ENCODE measurements at places on chromosomes 3 and 15.

GRCh38 chr3:127622772-127623576, 6.0 kb upstream of the PODXL2 start:
- DNase-seq, result no peak

GRCh38 chr3:117955196-117955595, 1079.5 kb downstream of the IGSF11 start:
- DNase-seq, result no peak

DNA sequence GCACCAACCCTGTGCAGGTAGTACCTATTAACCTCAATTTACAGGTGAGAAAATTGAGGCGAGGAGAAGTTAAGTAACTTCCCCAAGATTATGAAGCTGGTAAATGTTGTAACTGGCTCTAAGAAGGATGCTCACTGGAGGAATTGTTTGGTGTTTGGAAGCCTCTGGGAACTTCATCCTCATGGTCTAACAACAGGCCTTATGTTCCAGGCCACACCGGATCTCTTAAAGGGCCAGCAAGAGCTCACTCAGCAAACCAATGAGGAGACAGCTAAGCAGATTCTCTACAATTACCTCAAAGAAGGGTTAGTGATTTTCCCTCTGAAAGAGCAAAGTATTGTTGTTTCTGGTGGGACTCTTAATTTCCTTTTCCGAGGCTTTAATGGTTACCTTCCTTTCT, 63.9 kb downstream of the CGNL1 start:
- no peak for DNase-seq

DNA sequence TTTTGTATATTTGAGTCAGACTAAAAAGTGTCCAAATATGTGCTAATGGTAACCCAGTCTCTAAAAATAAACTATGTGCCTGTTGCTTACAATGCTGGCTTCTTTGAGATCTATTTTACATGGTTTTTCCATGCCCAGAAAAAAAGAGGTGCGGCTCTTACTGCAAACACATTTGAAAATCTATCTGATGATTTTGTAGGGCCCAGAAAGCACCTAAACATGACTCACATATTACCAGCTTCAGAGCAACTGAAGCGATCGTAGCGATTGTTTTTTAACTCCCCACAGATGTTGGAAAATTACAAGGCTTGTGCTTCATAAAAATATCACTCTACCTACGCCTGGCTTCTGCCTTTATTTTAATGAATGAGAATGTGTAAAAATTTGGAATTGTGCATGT, 53.5 kb downstream of the SUCNR1 start:
- DNase-seq, result no peak

- no peak for DNase-seq
Observed at GRCh38 chr3:100614941-100615340, 5.5 kb downstream of the ADGRG7 start.

DNA sequence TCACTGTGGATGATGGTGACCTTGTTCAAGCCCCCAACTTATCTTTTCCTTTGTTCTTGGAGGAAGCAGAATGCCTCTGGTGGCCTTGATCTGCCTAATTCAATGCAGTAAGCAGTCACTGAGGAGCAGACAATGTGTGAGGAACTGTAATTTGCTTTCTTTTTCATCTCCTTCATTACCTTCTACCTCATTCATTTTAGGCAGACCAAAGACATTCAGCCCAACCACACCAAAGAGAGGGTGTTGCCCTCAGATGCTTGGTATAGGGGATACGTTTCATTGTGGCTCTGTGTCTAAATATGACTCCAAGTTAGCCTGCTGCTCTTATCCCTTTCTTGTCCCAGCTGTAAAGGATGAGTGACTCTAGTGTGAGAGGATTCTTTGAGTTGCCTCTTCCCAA, 15.3 kb downstream of the EXOSC7 start:
- no peak for DNase-seq

GRCh38 chr3:21621181-21621651, 129.8 kb downstream of the ZNF385D start:
- no peak for DNase-seq

Measured in CD4-positive, alpha-beta T cell treated with Interleukin-10 for 1 hour (primary cell).